GM23338 (cell line): ENCODE measurements at places on chromosomes 2 and 18. TPM values are rescaled to one million over a fixed set of nuclear protein-coding genes. Genes with fewer than 3 reads are reported as not detected.

DNA sequence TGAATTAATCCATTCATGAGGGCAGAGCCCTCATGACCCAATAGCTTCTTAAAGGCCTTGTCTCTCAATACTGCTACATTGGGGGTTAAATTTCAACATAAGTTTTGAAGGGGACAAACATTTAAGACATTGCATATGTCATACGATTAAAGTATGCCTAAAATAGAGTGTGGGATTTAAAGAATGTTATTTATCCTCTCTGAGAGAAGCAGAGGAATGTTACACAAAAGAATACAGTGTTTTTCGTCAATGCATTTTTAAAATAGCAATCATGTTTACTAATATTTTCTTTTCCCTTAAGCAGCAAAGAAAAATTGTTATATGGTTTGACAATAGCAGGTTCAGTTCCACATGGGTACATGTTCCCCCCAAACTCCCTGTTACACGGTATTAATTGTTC lies 363.1 kb downstream of the NUP35 start:
- H3K36me3 ChIP-seq = no peaks in the 10 kb centered on the region
- no peak overlapping the region for H3K4me3 ChIP-seq
- no peaks in the 10 kb centered on the region for H3K4me1 ChIP-seq

- H3K36me3 ChIP-seq = no peaks in the 10 kb centered on the region
- no peak for DNase-seq
- no peak overlapping the region for H3K4me3 ChIP-seq
- no peak overlapping the region for H3K27ac ChIP-seq
Observed at GRCh38 chr2:125935559-125935958, 720.4 kb upstream of the GYPC start.

DNA sequence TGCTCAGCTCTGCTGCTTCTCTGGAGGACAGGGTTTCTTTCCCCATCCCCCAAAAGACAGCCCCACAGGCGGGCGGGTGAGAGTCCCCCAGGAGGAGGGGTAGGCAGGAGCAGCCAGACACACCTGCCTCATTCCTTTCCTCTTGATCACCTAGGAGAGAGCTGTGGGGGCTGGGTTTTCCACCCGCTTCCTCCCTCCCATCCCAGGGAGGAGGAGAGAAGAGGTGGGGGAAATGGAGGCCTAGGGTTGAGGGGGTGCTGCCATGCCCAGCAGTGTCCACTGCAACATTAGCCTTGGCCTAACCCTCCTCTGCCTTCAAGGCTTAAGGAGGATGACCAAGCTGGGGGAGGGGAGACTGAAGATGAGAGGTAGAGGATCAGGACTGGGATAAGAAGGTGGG lies 14.7 kb downstream of the WNT10A start:
- peaks cover 100% of the 10 kb centered on the region for H3K27me3 ChIP-seq
- H3K27ac ChIP-seq = no peak overlapping the region
- peaks cover 27% of the 10 kb centered on the region for H3K4me1 ChIP-seq

GRCh38 chr2:219887870-219888269 lies 260.4 kb downstream of the SLC4A3 start:
- H3K27me3 ChIP-seq = no peaks in the 10 kb centered on the region
- DNase-seq = no peak
- H3K36me3 ChIP-seq = no peaks in the 10 kb centered on the region

Gene C2orf72
- 0.17 and 0.37 TPM in 2 replicates for polyA plus RNA-seq
